ENCODE measurements at places on chromosomes 2 and 18.

DNA sequence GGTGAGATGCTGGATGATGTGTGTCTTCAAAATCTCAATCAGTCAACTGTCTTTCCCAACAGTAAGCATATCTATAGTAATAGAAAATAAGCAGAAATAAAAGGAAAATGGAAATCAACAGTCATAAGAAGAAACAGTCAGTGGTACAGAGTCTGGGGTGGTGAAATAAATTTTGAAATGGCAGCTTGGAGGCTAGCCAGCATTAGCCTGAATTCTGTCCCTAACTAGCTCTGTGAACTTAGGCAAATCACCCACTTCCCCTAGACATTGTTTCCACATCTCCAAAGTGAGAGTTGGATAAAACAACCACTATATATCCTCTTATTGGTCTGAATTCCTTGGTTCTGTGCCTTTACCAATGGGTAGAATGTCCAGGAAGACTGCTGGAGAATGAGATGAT, 189.7 kb upstream of the REV1 start:
- DNase-seq: no peak

DNA sequence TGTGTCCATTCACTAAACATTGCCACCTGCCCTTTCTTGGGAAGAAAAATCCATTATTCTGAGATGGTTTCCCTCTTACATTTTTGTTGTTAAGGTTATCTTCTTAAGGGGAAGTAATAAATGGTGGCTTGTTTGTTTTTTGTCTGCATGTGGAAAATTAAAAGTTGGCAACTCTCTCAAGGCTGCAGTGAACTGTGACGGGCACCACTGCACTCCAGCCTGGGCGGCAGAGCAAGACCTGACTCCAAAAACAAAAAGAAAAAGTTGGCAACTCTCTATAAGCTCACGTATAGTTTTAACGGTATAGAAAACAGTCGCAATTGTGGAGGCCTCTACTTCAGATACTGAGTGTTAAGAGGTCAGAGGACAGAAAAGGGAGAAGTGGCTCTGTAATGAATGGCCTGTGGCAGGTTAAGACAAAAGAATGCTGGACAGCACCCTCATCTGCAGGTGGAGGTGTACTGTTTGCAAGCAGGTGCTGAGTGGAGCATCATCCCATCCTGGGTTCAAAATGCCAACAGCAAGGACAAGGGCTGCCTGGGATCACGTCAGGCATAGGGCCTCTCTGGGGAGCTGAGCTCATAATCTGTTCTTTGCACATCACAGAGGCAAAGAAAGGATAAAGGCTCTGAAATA, 16.7 kb downstream of the L3MBTL4 start:
- DNase-seq: no peak

- no peak for DNase-seq
Observed at GRCh38 chr2:44620189-44620990, 258.6 kb downstream of the CAMKMT start.

GRCh38 chr2:220396287-220396686, 768.9 kb downstream of the SLC4A3 start:
- DNase-seq: no peak

GRCh38 chr2:75920859-75921551, 210.3 kb upstream of the GCFC2 start:
- no peak for DNase-seq

GRCh38 chr2:84830095-84830494, 50.8 kb downstream of the TRABD2A start:
- DNase-seq: peak; percentile 3

DNA sequence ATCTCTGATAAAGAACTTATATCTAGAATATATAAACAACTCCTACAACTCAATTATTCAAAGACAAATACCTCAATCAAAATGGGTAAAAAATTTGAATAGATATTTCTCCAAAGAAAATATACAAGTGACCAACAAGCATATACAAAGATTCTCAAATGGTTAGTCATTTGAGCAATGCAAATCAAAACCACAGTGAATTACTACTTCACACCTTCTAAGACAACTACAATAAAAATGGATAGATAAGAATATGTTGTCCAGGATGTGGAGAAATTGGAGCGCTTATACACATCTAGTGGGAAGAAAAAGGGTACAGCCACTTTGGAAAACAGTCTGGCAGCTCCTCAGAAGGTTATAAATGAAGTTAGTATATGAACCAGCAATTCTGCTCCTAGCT, 332.9 kb downstream of the TGIF1 start:
- no peak for DNase-seq

DNA sequence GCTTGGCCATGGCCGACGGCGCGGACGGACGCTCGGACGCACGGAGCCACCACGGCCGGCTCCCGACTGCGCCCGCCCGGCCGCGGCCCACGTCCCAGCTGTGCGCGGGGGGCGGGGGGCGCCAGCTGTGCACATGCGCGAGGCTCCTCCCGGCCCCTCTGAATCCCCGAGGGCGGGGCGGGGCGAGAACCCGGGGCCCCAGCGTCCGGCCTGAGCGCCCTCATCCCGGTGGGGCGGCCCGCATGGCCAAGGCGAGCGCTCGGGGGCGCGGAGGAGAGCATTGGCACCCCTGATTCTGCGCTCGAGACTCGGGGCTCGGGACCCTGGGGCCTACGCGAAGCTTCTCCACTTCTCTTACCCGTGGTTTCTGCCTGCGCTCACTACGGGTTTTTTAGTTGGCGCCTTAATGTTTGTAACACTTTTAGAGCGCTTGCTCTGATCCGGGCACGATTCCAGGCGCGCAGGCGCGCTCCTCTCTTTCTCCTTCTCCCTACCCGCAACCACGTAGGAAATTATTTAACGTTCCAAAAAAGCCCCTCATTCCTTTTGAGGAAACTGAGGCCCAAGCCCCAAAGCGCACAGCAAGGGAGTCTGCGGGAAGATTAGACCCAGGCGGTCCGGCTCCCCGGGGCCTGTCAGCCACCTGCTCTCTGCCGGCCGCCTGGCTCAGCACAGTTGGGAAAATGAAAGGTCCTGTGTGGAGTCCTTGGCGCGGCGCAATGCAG, at the start of gene PXDN:
Gene PXDN (minus strand): TSS at position 70 of the 725 bp plus-strand sequence. CDS start 60 bp downstream, at position 10.
- no peak for DNase-seq

- peak; percentile 42 for DNase-seq
Observed at GRCh38 chr2:151947813-151948165, 119.6 kb upstream of the ARL5A start.

DNA sequence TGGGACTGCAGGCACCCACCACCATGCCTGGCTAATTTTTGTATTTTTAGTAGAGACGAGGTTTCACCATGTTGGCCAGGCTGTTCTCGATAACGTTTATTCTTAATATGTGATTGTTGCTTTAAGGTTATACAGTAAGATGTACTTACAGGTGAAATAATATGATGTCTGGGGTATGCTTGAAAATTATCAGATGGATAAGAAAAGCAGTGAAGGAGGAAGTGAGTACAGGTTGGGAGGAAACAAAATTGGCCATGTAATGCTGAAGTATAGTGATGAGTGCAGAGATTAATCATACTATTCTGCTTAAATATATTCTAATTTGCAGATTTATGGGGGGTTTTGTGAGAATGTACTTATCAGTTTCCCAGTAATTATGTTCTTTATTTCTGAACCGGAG, 3.0 kb downstream of the GCC2 start:
- no peak for DNase-seq

DNA sequence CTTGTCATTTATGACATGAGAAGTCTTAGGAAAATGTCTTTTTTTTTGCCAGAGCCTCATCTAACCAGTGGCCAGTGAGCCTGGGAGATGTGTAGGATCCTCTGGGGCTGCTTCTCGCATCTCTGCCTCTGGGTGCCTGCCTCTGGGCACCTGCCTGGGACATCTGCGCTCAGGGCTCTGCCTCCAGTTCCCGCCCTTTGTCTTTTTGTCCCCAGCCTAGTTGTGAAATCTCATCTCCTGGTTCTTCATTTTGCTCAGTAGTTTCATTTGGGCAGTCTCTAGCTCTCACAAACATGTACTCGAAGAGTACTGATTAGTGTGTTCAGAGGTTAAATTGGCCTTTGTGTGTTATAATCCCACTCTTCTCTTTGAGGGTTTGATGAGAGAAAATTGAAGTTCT, 92.0 kb downstream of the LTBP1 start:
- no peak for DNase-seq

GRCh38 chr2:172177581-172177980, 74.9 kb upstream of the DLX2 start:
- no peak for DNase-seq

- no peak for DNase-seq
Observed at GRCh38 chr2:102592601-102593000, 26.8 kb upstream of the SLC9A2 start.

DNA sequence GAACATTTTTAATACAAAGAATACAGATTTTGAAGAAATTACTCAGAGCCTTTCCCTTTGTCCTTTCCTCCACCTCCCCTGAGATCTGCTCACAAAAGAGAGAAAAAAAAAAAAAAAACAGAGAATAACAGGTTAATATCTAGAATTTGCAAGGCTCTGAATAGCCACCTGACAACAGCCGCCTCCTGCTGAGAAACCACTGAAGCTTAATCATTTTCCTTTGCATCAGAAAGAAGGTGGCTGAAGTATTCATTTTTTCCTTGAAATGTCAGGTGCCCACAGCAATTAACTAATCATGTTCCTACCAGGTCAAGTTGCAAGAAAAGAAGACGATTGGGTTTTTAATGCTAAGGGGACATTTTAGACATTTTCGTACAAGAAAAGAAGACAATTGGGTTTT, 21.2 kb downstream of the CNTNAP5 start:
- DNase-seq: no peak

Data from anterior cingulate cortex (tissue), 58 donors.